ENCODE measurements at places on chromosomes 13 and 19.

GRCh38 chr13:94309576-94309975 lies 169.9 kb downstream of the DCT start:
- DNase-seq, result no peak

DNA sequence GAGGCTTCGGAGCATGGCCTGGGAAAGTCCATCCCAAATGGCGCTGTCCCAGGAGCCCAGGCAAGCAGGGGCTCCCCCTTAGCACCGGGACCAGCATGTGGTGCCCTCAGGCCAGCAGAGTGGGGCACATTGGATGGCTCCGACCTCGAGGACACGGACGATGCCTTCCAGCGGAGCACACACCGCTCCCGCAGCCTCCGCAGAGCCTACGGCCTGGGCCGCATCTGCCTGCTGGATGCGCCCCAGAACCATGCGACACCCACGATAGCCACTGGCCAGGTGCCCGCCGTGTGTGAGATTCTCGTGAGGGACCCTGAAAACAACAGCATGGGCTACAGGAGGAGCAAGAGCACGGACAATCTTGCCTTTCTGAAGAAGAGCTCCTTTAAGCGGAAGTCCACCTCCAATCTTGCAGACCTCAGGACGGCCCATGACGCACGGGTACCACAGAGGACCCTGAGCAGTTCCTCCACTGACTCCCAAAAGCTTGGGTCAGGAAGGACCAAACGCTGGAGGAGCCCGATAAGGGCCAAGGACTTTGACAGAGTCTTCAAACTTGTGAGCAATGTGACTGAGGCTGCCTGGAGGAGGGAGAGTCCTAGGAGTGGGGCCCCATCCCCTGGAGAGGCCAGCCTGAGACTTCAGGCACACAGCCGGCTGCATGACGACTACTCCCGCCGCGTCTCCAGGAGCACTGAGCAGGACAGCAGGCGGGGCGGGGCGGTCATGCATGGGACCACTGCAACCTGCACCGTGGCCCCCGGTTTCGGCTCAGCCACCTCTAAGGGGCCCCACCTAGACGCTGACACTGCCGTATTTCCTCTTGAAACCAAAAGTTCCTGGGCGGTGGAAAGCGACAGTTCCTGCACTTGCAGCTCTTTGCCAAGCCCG lies 63.1 kb downstream of the SPATA13 start:
- no peak for DNase-seq

DNA sequence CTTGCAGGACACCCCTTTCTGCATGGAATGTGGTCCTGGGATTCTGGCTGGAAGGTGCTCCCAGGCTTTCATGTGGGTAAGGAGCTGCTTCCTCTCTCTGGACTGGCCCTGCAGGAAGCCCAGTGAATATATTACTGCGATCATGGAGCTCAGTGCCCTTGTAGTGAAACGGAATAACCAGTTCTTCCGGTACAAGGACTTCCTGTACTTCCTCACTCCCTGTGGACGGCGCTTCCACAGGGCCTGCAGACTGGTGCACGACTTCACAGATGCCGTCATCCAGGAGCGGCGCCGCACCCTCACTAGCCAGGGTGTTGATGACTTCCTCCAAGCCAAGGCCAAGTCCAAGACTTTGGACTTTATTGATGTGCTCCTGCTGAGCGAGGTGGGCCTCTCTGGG lies 8.0 kb downstream of the CYP4F8 start:
- no peak for DNase-seq

- DNase-seq, result no peak
These were observed 221.5 kb downstream of the RGCC start for GRCh38 chr13:41678848-41679247.

DNA sequence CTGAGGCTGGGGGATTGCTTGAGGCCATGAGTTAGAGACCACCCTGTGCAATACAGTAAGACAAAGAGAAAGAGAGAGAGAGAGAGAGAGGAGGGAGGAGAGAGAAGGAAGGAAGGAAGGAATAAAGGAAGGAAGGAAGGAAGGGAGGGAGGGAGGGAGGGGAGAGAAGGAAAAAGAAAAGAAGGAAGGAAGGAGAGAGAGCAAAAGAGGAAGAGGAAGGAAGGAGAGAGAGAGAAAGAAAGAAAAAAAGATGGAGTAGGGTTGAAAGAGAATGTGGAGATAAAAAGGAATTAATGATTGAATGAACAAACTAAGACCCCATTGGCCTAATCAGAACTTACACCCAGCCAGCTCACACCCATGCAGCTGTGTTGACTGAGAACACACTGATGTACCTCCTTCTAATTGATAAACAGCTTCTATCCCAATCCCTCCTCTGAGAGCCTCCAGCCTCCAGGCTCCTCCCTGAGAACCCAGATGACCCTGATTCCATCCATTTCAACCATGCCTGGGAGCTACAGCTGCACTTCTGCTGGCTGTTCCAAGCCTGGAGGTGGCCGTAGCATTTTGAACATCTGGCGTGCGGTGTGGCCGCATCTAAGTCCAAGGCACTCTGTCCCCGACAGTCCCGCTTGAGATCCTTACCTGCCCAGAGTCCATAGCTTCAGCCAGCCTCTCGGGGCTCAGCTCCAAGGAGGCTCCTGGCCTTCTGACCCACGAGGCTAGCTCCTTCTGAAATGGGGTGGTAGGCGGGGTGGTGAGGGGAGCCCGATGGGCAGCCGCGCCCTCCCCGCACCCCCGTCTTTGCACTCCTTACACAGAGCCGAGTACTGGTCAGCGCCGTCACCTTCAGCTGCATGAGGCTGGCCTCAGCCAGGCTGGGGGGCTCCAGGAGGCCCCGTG lies 1.1 kb downstream of the PRODH2 start:
- peak; percentile 16 for DNase-seq

DNA sequence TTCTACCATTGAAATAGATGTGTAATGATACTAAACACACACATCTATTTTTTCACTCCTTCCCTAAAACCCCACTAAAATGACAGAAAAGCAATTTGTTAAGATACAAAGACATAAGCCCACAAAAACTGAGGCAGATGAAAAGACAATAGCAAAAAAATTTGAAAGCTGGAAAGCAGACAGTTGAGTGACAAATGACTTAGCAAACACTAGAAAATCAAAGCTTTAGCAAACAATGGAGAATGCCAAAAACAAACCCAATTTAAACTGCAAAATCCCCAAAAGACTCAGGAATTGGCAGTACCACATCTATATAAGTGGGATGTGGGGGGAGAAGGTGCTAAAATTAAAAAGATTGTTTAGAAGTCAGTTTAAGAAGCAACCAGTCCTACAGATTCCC lies 9.5 kb downstream of the TSC22D1 start:
- no peak for DNase-seq

DNA sequence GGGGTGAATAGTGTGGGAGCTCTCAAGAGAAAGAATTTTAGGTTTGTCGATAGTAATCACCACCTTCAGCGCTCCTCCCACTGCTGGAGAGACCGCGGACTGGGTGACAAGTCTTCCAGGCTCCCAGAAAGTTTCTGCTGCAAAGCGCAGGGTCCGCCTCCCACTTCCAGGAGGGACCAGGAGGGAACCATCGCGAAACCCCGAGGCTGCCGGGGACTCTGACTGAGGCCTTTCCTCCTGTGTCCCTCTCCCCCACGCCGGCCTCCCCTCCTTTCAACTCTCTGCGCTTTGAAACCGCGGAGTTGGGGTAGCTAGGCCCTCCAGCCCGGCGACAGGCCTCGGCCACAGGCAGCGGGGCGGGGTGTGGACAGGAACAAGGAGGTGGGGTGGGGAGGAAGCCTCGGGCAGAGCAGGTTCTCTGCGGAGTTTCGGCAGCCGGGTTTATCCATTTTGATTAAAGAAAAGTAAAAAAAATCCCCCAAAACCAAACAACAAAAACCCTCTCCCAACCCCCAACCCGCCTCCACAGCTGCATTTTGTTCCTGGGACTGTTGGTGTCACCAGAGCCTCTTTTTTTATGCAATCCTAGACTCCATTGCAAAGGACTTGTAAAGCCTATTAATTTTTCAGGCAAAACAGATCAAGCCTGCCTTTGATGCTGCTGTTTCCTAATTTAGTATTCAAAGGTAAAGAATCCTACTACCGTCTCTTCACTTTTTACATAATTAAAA lies 157.2 kb downstream of the TM9SF2 start:
- DNase-seq, result peak; percentile 68

GRCh38 chr13:41606646-41607045 lies 149.3 kb downstream of the RGCC start:
- no peak for DNase-seq

DNA sequence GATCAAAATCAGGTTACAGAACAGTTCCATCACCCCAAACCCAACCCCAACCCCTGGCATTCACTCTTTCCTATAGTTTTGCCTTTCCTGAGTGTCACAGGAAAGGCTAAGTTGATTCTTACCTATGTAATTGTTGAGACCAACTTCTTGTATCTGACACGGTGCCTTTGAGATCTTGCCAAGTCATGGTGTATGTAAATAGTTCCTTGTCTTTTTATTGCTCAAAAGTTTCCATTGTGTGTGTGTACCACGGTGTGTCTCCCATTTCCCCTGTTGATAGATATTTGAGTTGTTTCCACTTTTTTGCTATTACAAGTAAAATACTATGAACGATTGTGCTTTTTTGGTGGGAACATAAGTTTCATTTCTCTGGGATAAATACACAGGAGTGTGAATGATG lies 3.3 kb upstream of the IGFL2 start:
- no peak for DNase-seq

GRCh38 chr13:97786510-97786909 lies 167.0 kb upstream of the IPO5 start:
- no peak for DNase-seq

- no peak for DNase-seq
These were observed 298.7 kb downstream of the HS6ST3 start for GRCh38 chr13:96388598-96388997.

DNA sequence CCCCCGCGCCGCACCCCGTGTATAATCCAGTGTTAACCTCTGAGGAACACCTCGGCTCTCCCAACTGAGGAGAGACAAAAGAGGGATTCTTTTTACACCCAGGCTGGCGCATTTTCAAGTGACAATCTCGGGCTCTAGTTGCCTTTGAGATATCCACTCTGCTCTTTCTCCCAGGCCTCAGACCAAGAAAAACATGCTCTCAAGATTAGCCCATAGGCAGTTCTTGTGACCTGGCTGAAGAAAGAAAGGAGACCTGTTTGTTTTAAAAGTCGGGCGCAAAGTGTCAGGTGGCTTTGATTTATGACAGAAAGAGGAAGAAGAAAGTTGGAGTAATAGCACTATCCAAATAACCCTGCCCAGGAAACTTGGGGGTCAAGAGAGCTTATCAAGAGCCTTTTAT lies 27.3 kb downstream of the SHISA2 start:
- DNase-seq, result peak; percentile 37

DNA sequence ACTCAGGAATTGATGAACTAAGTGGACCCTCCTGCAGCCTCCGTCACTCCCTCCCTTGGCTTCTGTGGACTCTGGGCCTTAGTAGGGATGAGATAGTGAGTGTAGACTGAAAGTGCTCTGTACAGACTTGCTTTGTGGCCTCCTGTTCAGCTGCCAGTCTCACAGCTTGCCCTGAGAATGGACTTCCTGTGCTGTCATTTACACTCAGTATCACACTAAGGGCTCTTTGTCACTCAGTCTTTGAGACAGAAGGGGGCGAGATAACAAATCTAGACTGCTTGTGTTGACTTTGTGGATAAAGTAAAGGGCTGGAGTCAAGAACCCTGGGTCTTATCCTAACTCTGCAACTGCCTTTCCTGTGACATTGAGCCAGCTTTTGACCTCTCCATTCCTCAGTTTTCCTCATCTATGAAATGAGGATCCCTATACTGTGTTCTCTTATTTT lies 21.0 kb upstream of the SPRY2 start:
- peak; percentile 65 for DNase-seq

- DNase-seq, result no peak
These were observed 14.6 kb upstream of the TMEM255B start for GRCh38 chr13:113744197-113745000.

GRCh38 chr13:29570051-29570654 lies 25.3 kb downstream of the SLC7A1 start:
- DNase-seq, result no peak

- DNase-seq, result no peak
These were observed 1.7 kb upstream of the TLE5 start for GRCh38 chr19:3064011-3064330.

- no peak for DNase-seq
These were observed 828.1 kb downstream of the OLFM4 start for GRCh38 chr13:53856573-53857195.

DNA sequence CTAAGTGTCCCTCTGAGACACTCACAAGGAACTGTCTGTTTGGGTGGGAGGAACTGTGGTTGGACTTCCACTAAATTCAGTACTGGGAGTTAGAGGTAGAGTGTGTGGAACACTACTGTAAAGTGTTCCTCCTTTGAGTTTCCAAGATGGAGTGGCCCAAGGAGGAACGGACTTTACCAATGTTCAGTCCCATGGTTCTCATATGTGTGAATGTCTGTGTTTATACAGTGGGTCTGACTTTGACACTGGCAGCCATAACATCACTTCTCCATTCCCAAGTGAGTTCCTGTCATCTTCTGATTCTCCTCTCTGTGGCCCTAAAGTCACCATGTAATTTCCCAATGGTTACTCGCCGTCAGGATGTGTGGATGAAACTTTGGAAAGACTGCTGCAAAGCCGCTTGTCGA lies 136.8 kb upstream of the SERP2 start:
- no peak for DNase-seq
